NCI-H69 (cell line): ENCODE measurements at places on chromosomes 1 and 21.
A peak's percentile ranks its signal among the peaks of the same experiment; 100 is the strongest.

GRCh38 chr21:29342363-29342957, 43.7 kb downstream of the BACH1 start:
- peak; percentile 87 for DNase-seq

GRCh38 chr1:209587789-209588188, 4.3 kb downstream of the CAMK1G start:
- no peak for DNase-seq

DNA sequence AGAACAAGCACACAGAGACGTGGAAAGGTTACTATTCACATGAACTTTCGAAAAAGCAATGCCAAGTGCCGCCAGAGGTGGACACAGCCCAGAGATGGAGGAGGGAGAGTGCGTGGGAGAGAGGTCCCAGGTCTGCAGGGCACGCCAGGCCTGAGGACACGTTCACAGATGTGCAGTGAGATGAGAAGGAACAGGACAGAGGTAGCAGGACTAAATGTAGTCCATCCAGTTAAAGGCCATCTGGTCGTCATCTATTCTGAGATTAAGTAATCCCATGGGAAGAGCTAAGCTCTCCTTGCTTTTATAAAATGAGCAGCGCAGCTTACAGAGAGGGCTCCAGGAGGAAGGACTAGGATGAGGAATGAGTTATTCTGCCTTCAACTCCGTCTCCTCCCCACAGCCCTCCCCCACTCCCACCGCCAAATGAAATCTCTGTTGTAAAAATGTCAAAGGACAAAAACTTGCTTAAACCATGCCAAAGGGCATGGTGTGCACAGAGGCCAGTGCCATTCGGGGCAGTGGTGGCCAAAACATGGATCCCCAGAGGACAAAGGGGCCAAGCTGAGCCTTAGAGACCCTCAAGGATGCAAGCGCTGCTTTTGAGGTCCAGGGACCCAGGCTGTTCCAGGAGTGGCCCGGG, 85.4 kb upstream of the SLC25A33 start:
- no peak for DNase-seq

- DNase-seq, result no peak
Observed at GRCh38 chr21:17542371-17543011, 29.6 kb downstream of the CXADR start.

DNA sequence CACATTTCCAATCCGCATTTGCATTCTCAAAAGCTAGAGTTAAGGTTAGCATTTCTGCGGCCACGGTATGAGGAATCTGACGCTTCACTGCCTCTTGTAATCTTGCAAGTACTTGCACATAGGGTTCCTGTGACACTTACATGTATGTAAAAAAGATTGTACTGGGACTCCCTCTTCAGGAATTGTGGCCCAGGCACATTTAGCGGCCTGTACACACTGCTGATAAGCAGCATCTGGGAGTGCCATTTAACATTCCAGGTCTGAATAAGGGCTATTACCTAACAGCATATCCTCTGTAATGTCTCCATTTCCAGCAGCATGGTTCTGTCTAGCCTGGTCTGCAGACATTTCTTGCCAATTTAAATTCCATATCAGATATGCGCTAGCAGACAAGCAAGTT, 75.7 kb downstream of the AXDND1 start:
- no peak for DNase-seq
